ENCODE measurements at places on chromosomes 2 and 18. TPM values are rescaled to one million over a fixed set of nuclear protein-coding genes. Genes with fewer than 3 reads are reported as not detected.

- no peak for DNase-seq
Observed at GRCh38 chr2:179751163-179751809, 110.1 kb downstream of the ZNF385B start.

- peak; percentile 65 for DNase-seq
Observed at GRCh38 chr2:24421668-24422067, 61.3 kb upstream of the ITSN2 start.

GRCh38 chr2:66301022-66301766 is 133.7 kb upstream of the MEIS1 start:
- no peak for DNase-seq

GRCh38 chr2:143205106-143205764 is 76.0 kb downstream of the ARHGAP15 start:
- no peak for DNase-seq

The ICOS gene
- total RNA-seq = 93.3 TPM

GRCh38 chr2:101821059-101821805 is 123.7 kb downstream of the MAP4K4 start:
- DNase-seq = no peak

DNA sequence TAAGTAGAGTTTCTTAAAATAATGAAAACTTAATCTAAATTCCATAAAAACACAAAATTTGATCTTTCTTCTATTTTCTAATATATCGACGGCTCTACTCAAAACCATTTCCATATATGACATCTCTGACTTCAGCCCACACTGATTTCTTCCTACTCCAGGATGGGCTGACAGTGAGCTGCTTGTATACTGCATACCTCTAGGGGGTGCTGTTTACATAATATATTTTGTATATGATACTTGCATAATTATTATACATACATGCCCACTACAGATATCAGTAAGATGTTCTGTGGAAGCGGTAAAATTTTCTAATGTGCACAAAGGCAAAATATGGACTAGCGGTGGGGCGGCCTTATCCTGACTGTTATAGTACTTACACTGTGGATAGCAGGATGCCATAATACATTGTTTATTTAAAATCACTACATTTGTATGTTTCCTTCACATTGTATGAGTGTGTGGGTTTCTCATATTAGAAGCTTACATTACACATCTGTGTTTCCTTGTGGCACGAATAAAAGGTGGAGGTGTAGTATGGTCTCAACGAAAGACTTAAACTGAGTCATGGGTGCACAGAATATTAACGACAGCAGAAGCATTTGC is 66.1 kb upstream of the NXPH2 start:
- DNase-seq = no peak

The C2orf66 gene
- not detected for total RNA-seq

DNA sequence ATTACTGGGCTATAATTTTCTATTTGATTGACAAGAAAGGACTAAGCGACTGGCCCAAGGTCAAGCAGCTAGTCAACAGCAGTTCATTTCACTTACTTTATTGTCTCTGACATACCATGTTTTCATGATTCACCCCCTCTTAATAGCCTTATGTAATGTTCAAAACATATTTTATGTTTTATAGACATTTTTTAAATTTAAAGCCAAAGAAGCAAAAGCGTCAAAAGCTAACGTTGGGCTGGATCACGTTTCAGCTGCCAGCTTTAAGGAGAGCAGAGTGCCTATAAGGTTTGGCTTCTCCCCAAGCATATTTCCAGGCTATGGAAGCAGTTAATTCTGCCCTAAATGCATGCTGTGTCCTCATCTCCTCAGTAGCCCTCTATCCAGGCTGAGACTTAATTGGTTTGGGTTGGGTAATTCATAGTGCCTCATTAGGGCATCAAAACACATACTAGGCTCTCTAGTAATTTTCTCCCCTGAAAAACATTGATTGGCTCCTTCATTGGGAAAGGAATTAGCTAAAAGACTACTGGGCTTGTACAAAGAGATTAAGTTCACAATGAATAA is 94.8 kb upstream of the CREB1 start:
- DNase-seq = no peak

The BUB1 gene
- 1.6 TPM for total RNA-seq

DNA sequence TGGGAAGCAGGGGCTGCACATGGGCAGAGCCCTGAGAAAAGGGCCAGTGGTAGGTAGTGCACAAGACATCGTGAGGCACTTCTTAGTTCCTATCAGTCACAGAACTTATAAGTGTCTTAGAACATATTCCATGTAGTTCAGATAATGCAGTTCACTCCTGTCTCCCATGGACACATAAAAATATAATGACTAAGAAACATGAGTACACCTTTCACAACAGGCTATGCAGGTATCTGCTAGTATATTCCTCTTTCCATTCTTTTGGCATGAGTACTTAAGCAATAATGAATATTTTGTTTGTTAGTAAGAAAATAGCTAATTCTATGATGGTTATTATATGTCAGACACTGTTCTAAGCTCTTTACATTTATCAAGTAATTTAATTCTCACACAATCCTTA is 808.4 kb downstream of the BCL11A start:
- DNase-seq = no peak

The ASXL3 gene
- not detected for total RNA-seq

DNA sequence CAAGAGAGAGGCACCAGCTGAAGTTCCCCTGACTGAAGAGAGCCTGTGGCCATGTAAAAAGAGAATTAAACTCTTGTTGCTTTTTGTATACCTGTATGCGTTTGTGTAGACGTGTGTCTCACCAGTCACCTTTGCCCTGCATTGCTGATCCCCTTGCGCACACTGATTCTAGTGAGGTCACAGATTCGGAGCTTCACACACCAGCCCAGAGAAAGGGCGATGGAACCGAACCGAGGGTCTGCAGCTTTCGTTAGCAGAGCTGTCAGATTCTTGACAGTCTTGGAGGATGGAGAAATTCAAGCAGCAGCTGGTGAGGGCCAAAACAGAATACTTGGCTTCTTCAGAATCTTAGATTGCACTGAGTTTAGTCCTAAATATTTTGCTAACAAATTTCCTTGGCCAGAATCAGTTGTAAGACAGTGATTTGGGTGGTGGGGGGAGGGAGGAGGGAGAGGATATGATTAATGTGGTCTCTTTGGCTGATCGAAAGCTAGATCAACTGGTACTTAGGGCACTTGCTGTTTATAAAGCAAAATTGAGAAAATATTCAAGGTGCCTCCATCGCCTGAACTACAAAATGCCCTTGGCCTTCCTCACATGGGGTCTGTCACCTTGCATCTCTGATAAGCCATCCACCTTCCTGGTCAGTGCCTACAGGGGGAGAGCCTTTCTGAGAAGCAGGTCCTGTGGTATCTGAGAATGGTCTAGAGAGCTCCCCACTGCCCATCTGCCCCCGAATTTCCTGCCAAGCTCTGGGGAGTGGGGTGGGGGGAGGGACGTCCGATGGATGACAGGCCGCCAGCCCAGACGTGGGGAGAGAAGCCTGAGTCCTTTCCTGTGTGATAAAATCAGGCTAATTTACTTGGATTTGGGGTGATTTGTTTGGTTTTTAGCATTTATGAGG is 123.5 kb downstream of the CABLES1 start:
- DNase-seq = no peak

DNA sequence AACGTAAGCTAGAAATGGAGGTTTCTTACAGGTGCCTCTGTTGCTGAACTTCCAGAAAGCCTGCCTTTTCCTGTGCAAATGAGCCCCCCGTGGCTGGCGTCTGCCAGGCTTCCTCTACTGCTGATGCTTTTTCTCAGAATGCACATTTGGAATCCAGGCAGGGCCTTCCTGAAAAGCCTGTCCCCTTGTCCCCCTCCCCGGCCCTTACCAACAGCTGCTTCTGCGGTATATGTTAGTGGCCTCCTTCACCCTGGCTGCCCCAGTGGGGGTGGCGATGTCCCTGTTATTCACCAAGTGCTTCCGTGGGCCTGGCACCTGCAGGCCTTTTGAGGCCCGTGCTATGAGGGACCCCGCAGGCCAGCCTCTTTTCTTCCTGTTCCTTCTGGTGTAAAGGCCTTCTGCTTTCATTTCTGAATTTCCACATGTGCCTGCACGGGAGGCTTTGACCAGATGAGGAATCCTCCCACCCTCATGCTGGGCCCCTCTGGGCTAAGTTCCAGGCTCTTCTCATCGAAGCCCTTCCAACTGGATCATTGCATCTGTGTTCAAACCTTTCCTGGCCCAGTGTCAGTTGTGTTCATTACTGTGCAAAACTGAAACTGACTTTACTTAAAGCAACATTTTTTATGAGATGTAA is 10.4 kb downstream of the CNDP2 start:
- no peak for DNase-seq

DNA sequence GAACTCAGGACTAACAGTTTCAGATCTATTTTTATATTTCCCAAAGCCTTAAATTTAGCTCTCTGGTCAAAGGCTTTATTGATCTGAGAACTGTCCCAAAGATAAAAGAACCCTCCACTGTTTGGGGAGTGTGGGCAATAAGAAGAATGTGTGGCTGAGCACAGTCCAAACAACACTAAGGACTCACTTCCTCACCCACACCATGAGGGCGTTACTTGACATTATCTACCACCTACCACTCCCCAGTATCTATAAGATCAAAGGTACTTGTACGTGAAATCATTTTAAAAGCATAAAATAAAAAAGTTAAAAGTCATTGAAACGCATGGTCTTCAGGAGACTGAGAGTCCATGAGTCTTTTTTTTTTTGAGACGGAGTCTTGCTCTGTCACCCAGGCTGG is 54.6 kb upstream of the NFU1 start:
- no peak for DNase-seq

DNA sequence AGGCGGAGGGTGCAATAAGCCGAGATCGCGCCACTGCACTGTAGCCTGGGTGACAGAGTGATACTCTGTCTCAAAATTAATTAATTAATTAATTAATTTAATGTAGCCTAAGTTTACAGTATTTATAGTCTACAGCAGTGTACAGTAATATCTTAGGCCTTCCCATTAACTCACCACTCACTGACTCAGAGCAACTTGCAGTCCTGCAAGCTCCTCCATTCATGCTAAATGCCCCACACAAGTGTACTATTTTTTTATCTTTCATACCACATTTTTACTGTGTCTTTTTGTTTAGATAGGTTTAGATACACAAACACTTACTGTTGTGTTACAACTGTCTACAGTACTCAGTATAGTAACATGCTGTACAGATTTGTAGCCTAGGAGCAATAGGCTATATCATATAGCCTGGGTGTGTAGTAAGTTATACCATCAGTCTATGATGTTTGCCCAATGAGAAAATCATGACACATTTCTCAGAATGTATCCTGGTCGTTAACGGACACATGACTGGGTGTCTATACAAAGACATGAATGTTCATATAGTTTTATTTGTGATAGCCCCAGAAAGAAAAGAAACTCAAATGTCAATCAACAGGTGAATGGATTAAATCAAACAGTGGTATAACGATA is 15.8 kb upstream of the RNU2-63P start:
- no peak for DNase-seq

GRCh38 chr2:205800224-205800623 is 117.9 kb downstream of the NRP2 start:
- no peak for DNase-seq

The NAT8 gene
- total RNA-seq = not detected

DNA sequence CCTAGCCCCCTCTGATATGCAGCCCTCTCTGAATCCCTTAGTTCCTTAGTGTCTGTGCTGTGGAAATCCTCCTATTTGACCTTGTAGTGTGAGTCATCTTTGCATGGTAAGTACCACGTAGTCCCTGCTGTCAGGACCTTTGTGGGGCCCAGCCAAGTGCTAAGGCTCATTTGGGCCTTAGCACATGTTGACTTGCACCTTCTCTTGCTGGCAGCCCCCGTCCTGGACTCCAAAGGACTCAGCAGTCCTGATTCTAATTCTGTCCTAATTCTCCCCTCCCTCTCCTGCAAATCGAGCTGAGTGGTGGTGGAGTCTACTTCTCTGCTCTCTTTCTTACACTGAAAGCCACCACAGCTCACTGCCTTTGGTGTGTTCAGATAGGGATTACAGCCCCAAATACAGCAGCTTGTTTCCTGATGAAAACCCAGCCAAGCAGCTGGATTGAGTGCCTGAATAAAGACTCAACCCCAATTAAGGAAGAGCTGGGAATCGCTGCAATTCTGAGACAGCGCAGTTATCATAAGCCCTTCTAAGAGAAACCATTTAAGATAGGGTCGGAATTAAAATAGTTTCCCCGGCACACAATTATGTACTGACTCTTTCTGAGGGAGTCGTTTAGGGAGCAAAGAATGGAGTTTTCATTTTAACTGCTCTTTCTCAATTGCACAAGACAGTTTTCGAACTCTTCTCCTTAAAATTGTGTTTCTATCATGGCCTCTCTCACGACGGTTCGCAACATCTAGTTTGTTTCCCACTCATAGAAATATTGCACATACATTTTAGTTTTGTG is 215.6 kb upstream of the TNP1 start:
- DNase-seq = no peak

GRCh38 chr2:159110784-159111183 is 142.3 kb downstream of the TANC1 start:
- DNase-seq = no peak

GRCh38 chr2:143802242-143802641 is 673.0 kb downstream of the ARHGAP15 start:
- no peak for DNase-seq

Measured in CD4-positive, alpha-beta T cell (primary cell).